ENCODE measurements at places on chromosomes 12 and 14.
A peak's percentile ranks its signal among the peaks of the same experiment; 100 is the strongest.

- peak; percentile 33 for DNase-seq
Observed at GRCh38 chr14:81400852-81401251, 728 bp upstream of the STON2 start.

DNA sequence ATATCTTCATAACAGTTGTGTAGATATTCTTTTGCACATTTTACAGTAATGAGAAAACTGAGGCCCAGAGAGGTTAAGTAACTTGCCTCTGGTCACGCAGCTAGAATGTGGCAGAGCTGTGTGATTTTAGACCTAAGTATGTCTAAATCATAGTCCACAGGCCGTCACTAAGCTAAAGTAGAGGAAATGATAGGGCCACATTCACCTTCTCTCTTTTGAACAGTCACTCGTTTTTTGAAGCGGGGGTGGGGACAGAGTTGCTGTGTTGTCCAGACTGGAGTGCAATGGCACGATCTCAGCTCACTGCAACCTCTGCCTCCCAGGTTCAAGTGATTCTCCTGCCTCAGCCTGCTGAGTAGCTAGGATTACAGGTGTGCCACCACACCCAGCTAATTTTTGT lies 68.5 kb downstream of the RASSF3 start:
- no peak for DNase-seq

GRCh38 chr14:52272375-52272774 lies 4.9 kb downstream of the PTGDR start:
- no peak for DNase-seq

DNA sequence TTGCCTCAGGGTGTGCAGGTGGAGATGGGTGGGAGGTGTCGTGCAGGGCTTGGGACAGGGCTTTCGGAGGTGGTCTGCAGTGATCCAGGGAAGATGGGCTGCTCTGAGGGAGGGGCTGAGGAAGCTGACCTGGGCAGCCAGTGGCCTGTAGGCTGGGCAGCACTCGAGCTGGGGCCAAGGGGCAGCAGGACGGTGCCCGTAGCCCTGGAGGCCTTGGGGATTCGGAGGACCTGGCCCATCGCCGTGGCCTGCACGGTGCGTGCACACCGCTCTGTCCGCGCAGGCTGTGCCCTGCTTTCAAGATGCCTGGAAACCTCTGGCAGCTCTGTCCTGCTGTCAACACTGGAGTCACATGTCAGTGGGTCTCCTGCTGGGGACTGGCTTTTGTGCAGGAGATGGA lies 9.1 kb downstream of the PACS2 start:
- peak; percentile 28 for DNase-seq

DNA sequence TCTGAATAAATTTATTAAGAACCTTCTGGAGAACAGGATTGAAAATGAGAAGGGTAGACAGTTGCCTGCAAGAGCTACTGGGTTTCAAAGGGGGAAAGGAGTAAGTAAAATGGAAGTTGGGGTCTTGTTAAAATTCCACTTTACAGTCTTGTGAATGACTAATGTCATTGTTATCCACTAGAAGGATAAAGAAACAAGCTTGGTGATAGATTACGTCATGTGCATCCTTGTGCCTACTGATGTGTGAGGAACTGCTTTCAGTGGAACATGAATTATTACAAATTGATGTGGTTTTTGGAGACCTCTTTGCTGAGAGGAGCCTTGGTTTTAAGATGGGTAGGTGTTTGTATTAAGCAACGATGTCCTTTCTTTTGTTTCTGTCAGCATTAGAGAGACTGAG lies 272.5 kb upstream of the PRICKLE1 start:
- no peak for DNase-seq

DNA sequence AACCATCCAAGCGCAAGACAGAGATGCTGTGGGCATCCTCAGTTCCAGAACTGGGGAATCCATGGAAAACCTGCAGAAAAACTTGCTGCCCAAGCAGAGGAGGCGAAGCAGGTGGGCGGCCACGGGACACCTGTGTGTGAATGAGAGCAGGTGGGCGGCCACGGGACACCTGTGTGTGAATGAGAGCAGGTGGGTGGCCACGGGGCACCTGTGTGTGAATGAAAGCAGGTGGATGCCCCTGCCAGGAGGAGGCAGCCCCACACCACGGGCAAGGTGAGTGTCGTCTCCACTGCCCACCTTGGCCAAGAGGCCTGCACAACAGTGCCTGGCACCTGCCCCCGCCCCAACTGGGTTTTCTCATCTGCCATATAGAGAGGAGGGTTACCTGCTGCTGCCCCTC lies 59.2 kb downstream of the GSC start:
- no peak for DNase-seq

- DNase-seq, result no peak
Observed at GRCh38 chr12:42483521-42483790, 106.1 kb downstream of the PRICKLE1 start.
